ENCODE measurements at places on chromosomes 3 and 15.

DNA sequence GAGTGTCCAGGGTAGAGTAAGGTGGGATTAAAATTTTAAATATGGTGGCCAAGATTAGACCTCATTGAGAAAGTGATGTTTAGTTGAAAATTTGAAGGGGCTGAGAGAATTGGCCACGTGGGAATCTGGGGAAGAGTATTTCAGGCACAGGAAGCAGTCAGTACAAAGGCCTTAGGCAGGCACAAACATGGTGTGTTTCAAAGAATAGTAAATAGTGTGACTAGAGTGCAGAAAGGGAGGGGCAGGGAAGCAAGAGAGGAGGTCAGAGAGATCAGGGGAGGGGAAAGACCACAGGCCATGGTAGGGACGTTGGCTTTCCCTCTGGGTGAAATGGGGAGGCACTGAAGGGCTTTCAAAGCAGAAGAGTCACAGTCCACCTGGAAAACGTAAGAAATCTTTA, 36.6 kb upstream of the POMGNT2 start:
- DNase-seq: no peak

DNA sequence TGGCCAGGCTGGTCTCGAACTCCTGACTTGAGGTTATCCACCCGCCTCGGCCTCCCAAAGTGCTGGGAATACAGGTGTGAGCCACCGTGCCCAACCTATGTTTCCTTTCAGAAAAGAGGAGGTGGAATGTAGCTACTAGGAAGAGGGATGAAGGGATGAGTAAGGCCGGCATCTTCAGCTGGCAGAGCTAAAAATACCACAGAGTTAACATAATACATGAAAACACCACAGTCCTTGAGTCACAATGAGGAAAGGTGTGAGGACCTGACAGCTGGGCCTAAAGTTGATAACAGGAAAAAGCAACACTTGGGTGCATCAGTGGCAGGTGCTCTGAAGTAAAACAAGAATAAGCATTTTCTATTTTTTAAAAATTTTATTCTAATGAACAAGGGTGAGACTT, 392.2 kb downstream of the DIPK2A start:
- no peak for DNase-seq

- peak; percentile 53 for DNase-seq
Measured at GRCh38 chr3:132343018-132343612, 25.9 kb downstream of the ACP3 start.

DNA sequence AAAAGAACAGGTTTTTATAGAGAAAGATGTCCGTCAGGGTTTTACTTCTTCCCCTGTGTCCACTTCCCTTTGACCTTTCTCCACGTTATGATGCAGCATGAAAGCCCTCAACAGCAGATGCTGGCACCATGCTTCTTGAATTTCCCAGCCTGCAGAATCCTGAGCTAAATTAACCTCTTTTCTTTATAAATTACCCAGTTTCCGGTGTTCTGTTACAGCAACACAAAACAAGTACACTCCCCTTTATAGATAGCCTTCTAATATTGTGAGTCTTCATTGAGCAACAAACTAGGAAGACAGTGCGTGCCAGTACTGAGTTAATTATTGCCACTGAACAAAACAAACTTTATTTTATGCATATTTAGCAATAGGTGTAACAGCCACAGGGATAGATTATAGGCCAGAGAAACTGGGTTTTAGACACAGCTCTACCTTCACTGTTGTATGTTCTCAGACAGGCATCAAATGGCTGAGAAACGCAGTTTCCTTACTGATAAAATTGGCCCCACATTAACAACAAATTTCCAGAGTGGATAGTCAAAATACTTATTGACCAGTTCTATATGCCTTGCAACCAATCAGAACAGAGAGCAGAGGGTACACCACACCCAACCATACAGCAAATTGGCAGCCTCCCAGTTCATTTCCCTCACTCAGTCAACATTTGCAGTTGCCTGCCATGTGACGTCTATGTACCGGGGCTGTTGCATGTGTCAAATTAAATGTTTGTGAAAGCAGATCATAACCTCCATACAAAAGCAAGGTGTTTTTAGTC, 14.4 kb upstream of the TBL1XR1 start:
- DNase-seq: no peak

- no peak for DNase-seq
Measured at GRCh38 chr3:162960269-162960668, 1463.7 kb downstream of the OTOL1 start.
